ENCODE measurements at places on chromosomes 11 and 22. TPM values are rescaled to one million over a fixed set of nuclear protein-coding genes. Genes with fewer than 3 reads are reported as not detected.

- DNase-seq = peak; percentile 70
These were observed 1.9 kb downstream of the POLD4 start for GRCh38 chr11:67351275-67352005.

RFPL2 gene
- total RNA-seq = not detected

POGLUT3 gene
- total RNA-seq = 40.0 TPM

SHISAL1 gene
- 2.1 TPM for total RNA-seq

DNA sequence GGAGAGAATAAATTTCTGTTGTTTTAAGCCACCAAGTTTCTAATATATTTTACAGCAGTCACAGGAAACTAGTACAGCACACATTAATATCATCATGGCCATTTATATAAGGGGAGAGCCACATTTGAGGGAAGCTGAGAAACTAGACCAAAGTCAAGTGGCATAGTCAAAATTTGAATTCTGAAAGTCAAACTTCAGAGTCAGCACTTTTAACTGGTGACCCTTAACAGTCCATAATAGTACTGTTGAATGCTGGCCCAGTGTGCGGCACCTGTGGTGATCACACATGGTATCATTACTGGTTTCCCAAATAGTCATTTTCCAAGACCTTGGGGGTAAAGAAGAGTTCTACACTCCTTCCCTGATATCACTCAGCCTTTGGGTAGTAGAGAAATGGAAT is 44.3 kb upstream of the PAX6 start:
- no peak for DNase-seq

LMO1 gene
- total RNA-seq = 0.18 TPM

ASCC2 gene
- 49.1 TPM for total RNA-seq

SCGB1A1 gene
- total RNA-seq = not detected

LRRC55 gene
- not detected for total RNA-seq

HEPN1 gene
- total RNA-seq = 0.05 TPM

DNA sequence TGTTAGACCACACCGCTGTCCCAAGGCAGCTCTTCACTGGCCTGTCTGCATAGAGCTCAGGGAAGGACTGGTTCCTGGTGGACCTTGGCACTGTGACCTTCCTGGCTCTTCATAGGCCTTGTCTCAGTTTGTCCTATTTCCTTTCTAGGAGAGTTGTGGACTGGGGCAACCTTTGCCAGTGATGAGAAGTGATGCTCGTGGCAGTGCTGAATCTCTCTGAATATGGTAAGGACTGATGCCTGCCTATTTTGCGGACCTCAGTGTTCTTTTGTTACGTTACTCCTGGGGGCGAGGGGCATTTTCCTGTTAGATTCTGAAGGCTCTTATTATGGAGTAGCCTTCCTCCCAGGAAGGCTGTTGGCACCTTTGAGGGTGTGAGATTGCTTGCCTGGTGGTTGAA is 24.2 kb downstream of the CABIN1 start:
- DNase-seq = no peak

- DNase-seq = peak; percentile 68
These were observed at the start of gene NR1H3 for GRCh38 chr11:47257517-47258316. Gene NR1H3 (plus strand): TSS chr11:47257996. CDS start chr11:47259217, 1,221 bp downstream.

DNA sequence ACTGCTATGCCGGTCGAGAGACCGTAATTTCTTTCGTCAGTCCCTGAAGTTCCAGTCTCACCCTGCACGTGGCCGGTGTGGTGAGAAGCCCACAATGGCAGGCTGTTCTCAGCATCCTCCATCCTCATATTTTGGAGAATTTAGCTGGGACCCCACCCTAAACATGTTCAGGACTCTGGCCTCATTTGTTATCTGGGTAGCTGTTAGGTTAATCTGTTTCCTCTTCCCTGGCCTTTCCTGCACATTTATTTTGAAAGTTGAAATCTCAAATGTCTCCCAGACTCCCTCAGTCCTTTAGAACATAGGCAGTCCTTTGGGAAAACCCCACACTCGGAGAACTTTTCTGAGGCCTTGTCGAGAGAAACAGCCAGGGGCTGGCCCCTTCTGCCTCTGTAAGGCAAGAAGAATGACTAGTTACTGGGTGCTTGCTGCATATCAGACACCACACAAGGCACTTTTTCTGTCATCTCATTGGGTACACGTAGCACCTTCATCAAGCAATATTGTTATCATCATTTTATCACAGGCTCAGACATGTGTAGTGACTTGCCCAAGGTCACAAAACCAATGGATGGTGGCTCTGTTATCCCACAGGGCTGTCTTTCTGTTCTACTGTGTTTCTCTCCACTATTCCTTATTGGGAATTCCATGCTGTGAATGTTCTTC is 109.3 kb upstream of the CRYBB3 start:
- DNase-seq = no peak

DNA sequence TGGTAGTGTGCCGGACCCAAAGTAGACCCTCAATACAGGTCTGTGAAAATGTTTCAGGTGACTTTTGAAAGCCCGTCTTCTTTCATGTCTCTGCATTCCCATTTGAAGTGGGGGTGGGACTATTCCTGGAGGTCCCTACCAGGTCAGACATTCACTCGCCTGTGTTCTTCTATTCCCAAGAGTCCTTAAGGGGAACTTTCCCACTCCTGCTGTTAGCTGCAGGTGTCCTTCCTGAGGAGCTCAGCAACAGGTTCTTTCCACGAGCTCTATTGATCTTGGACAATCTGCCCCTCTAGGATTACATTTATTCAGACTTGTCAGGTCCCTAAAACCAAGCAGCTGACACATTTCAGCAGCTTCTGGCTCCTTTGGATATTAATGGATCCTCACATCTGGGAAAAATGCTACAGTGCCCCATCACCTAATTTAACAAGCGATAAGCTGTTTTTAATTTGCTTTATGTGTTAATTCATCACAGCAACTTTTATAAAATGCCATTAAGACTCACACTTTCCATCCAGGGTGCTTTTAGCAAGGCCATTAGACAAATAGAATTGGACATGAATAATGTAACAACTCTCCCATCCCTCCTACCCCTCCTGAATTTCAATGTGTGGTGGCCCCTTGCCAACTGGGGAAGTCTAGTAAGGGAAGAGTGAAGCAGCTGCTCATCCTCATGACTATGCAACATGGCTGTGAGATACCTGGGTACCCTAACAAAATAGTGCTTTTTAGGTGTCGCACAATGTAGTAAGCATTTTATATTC is 259.5 kb upstream of the CCDC90B start:
- DNase-seq = no peak

MS4A5 gene
- not detected for total RNA-seq

ROM1 gene
- total RNA-seq = 7.7 TPM

TSPAN18 gene
- total RNA-seq = not detected

- no peak for DNase-seq
These were observed 150.7 kb upstream of the CCDC90B start for GRCh38 chr11:83436855-83437254.

CBLIF gene
- not detected for total RNA-seq

USP2 gene
- total RNA-seq = 0.20 TPM

SOX6 gene
- 0.13 TPM for total RNA-seq

PAMR1 gene
- not detected for total RNA-seq

- no peak for DNase-seq
These were observed 645 bp downstream of the RTCB start for GRCh38 chr22:32411402-32411801.

Measured in HT1080 (cell line).